ENCODE measurements at places on chromosomes 2 and 18. TPM values are rescaled to one million over a fixed set of nuclear protein-coding genes. Genes with fewer than 3 reads are reported as not detected.

The FSHR gene
- total RNA-seq: not detected

The PMAIP1 gene
- total RNA-seq: 3.0 TPM

The ARHGAP28 gene
- total RNA-seq: 18.9 TPM

The GPR45 gene
- not detected for total RNA-seq

The CPO gene
- 0.37 TPM for total RNA-seq

The ATG4B gene
- total RNA-seq: 60.5 TPM

The CRACDL gene
- 14.1 TPM for total RNA-seq

The LRRC30 gene
- total RNA-seq: not detected

The HJURP gene
- total RNA-seq: 1.8 TPM

The NT5C1B gene
- not detected for total RNA-seq

GRCh38 chr18:28793901-28794300 lies 617.0 kb upstream of the CDH2 start:
- H3K4me1 ChIP-seq: no peaks in the 10 kb centered on the region
- H3K27me3 ChIP-seq: no peaks in the 10 kb centered on the region
- no peak overlapping the region for H3K27ac ChIP-seq
- DNase-seq: no peak
- no peaks in the 10 kb centered on the region for H3K36me3 ChIP-seq

DNA sequence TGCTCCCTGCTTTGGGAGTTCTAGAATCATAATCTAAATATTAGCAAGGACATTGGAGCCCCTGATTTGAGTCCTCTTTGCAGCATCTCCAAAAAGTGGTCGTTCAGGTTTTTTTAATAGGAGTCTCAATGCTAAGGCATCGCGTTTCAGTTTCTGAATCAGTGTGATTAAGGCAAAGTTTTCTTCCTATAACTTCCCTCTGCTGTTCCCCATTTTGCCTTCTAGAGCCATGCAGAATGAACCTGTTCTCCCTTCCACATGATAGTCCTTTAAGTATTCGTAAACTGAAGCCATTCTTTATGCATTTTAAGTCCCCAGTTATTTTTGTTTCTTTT lies 159.5 kb downstream of the PTGR3 start:
- no peak overlapping the region for H3K27ac ChIP-seq
- H3K27me3 ChIP-seq: no peaks in the 10 kb centered on the region
- no peaks in the 10 kb centered on the region for H3K4me1 ChIP-seq
- H3K4me3 ChIP-seq: no peak overlapping the region

DNA sequence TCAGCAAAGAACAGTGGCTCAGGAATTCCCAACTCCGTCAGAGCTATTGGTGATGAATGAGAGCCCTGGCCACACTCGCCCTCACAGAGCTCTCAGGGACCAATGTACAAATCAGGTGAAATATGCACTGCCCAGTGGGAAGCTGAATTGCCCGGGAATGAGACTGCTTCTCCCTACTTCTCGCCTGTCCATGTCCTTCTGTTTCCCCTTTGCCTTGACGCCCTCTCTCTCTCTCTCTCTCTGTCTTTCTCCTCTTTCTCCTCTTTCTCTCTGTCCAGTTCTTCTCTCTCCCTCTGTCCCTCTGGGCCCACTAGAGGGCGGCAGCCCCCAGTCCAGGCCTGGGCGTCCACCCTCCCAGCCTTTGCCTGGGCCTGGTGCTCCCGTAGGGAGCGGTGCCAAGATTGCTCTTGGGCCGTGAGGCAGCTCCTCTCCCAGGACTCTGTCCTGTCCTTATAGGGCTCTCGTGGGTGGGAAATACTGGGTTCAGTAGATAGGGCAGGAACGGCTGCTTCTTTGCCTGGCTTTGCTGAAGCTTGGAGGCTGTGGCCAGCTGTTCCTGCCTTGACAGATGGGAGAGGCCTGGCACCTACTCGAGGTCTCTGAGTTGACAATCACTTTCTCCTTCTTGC lies 28.4 kb upstream of the PUM2 start:
- H3K4me3 ChIP-seq: no peak overlapping the region
- DNase-seq: peak; percentile 65
- no peaks in the 10 kb centered on the region for H3K27me3 ChIP-seq

- DNase-seq: no peak
- no peak overlapping the region for H3K27ac ChIP-seq
- no peaks in the 10 kb centered on the region for H3K27me3 ChIP-seq
- H3K36me3 ChIP-seq: no peaks in the 10 kb centered on the region
Observed at GRCh38 chr2:141029428-141030078, 1101.3 kb downstream of the LRP1B start.

- H3K4me3 ChIP-seq: no peak overlapping the region
- no peak overlapping the region for H3K27ac ChIP-seq
- no peak for DNase-seq
- H3K27me3 ChIP-seq: no peaks in the 10 kb centered on the region
Observed at GRCh38 chr18:58280191-58280590, 236.2 kb downstream of the NEDD4L start.

GRCh38 chr2:233270366-233270765 lies 18.9 kb downstream of the ATG16L1 start:
- no peaks in the 10 kb centered on the region for H3K27me3 ChIP-seq
- H3K36me3 ChIP-seq: peaks cover 3% of the 10 kb centered on the region
- H3K4me3 ChIP-seq: no peak overlapping the region
- peaks cover 4% of the 10 kb centered on the region for H3K4me1 ChIP-seq
- H3K27ac ChIP-seq: peak overlapping the region; percentile 11

GRCh38 chr2:187783446-187783845 lies 229.2 kb upstream of the TFPI start:
- DNase-seq: no peak
- no peak overlapping the region for H3K27ac ChIP-seq
- no peaks in the 10 kb centered on the region for H3K4me1 ChIP-seq

GRCh38 chr2:8455236-8456150 lies 226.4 kb upstream of the ID2 start:
- DNase-seq: no peak
- H3K4me3 ChIP-seq: no peak overlapping the region
- H3K27ac ChIP-seq: peak overlapping the region; percentile 16
- no peaks in the 10 kb centered on the region for H3K36me3 ChIP-seq
- peaks cover 26% of the 10 kb centered on the region for H3K27me3 ChIP-seq

- no peaks in the 10 kb centered on the region for H3K4me1 ChIP-seq
- H3K27me3 ChIP-seq: no peaks in the 10 kb centered on the region
Observed at GRCh38 chr2:157927155-157927554, 51.0 kb upstream of the ACVR1 start.

DNA sequence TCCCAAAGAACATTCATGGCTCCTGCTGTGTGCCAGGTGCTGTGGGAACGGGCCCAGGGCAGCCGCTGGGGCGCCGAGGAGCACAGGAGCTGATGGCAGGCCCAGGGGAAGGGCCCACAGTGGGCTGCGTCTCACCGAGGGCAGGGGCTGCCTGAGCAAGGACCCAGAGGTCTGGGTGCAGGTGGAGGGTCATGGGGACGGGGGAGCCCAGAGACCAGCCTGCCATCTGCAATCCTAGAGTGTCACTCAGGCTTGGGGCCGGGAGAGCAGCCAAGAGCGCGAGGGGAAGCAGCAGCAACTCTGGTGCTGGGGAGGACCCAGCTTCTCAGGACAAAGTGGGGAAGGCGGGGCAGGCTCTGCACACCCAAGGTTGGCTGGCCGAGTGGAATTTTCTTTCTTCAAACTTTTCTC lies 207.4 kb downstream of the HDAC4 start:
- no peaks in the 10 kb centered on the region for H3K27me3 ChIP-seq
- H3K27ac ChIP-seq: no peak overlapping the region
- DNase-seq: peak; percentile 20
- no peaks in the 10 kb centered on the region for H3K4me1 ChIP-seq
- no peak overlapping the region for H3K4me3 ChIP-seq
- peaks cover 54% of the 10 kb centered on the region for H3K36me3 ChIP-seq

DNA sequence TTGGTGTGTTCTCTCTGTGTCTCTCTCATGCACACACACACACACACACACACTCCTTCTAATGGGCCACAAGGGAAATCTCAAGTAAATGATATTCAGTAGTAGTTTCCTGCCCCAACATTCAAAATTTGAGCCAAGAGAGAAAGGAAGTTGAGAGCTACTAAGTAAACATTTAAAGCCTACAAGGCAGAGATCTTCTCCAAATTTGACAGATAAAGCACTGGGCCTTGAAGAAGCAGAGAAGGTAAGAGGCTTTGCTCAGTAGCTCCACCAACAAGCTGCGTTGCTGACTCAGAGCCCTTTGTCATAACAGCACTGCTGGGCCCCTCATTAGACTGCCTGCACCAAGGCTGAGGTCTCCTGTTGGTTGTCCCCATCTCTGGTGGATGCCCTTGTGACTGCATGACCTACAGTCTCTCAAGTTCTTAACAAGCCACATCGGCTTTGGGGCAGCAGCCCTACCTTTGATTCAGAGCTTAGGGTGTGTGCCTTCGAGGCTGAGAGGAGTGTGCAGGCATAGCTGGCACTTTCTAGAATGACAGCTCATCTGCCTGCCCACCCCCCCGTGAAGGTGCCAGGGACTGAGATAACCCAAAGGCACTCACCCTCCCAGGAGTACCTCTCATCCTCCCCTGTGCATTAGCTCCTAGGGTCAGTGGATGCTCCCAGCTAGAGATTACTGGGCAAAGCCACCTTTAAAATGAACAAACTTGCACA lies 32.3 kb upstream of the NEB start:
- H3K4me3 ChIP-seq: no peak overlapping the region
- no peaks in the 10 kb centered on the region for H3K27me3 ChIP-seq
- DNase-seq: no peak
- H3K36me3 ChIP-seq: no peaks in the 10 kb centered on the region
- no peaks in the 10 kb centered on the region for H3K4me1 ChIP-seq

DNA sequence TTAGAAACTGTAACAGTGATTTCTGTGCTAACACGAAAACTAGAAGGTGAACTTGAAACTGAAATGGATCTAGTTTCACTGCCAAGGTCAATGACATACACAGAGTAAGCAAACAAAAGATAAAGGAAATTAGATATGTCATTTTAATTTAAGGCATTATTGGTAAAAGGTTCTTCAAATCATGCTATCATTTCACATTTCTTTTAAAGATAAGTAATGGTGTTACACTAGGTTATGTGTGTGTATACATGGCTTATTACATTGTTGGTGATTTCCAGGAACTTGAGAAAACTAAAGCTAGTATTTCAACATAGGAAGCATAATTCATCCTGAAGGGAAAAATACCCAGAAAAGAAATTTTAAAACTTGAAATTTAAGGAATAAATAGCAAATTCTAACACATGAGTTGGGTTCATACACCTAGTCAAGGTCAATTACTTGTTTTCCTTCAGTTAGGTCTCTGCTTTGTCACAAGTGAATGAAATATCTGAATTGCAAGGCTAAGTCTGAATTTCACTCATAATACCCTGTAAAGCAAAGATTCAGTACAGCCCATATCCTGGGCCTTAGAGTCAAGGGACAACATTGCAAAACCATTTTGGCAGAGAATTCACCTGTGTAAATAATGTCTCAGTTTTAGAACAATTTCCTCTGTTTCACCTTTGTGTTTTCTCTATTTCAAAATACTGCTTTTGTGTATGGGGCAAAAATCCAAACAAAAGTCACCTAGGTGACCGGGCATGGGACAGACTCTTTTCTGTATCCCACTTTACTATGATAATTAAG lies 141.6 kb downstream of the SRBD1 start:
- H3K4me3 ChIP-seq: no peak overlapping the region
- no peak for DNase-seq
- no peaks in the 10 kb centered on the region for H3K4me1 ChIP-seq
- H3K27ac ChIP-seq: no peak overlapping the region
- H3K36me3 ChIP-seq: no peaks in the 10 kb centered on the region

DNA sequence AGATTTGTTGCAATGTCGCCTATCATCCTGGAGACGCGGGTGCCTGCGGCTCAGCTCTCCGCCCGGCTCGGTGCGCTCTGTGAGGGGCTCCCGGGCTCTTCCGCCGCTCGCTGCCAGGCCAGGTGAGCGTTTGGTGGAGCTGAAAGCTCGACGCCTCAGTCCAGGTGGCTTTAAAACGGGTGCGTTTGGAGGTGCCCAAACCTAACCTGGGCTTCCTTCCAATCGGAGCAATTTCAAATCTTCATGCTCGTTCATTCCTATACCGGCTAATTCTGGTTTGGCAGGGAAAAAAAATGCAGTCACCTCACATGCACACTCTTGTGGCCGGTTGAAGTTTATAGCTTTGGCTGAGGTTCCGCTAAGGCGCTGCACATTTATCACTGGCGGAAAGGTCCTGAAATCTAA lies at the start of gene SLC16A14:
Gene SLC16A14 (minus strand): TSS at position 274 of the 405 bp plus-strand sequence. CDS start 9,572 bp downstream, outside the sequence.
- no peak for DNase-seq
- peak within 1 kb of the TSS; percentile 55 for H3K4me3 ChIP-seq
- H3K4me1 ChIP-seq: no peaks in the 10 kb centered on the region
- no peaks in the 10 kb centered on the region for H3K36me3 ChIP-seq
- peak within 1 kb of the TSS; percentile 65 for H3K27ac ChIP-seq
- no peaks in the 10 kb centered on the region for H3K27me3 ChIP-seq

DNA sequence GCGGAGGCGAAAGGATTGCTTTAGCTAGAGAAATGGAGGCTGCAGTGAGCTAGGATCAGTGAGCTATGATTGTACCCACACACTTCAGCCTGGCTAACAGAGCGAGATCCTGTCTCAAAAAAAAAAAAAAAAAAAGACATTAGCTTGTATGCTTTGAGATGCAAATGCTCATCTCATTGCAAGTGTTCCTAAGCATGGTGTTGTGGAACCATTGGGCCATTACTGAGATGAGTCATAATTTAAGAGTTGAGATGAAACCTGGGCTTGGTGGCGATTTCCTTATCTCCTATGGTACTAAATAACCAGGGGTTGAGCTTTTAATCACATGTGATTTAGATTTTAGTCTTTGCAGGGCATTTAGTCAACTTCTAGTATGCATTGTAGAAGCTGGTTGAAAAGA lies 2.2 kb downstream of the PLEKHA3 start:
- peaks cover 12% of the 10 kb centered on the region for H3K4me1 ChIP-seq
- no peak overlapping the region for H3K27ac ChIP-seq
- no peaks in the 10 kb centered on the region for H3K36me3 ChIP-seq
- no peak for DNase-seq

GRCh38 chr2:156380117-156380645 lies 47.7 kb upstream of the NR4A2 start:
- no peak for DNase-seq
- no peaks in the 10 kb centered on the region for H3K36me3 ChIP-seq
- no peak overlapping the region for H3K4me3 ChIP-seq
- H3K27ac ChIP-seq: no peak overlapping the region

DNA sequence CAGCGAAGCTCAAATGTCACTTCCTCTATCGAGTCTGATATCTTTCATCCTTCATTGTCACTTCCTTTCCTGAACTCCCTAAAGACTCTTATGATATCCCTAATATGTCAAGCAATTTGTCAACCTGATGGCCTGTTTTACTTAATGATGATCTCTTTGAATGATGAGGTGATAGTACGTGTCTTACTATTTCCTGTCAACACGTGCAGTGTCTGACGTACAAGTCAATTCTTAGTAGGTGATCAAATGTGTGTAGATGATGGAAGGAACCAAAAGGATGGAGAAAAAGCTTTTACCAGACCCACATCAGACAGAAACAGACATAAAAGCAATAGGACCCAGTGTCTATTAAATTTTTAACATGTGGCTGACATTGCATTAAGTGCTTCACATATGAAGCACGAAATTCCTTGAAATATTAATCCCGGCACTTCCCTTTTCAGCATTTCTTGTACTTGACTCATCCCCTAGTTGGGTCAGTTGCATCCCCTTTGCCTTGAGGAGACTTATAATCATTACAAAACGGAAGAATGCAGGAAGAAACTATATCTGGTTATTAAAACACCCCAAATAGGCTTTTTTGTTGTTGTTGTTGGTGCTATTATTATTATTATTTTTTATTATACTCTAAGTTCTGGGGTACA lies 108.6 kb upstream of the NYAP2 start:
- no peaks in the 10 kb centered on the region for H3K36me3 ChIP-seq
- H3K27me3 ChIP-seq: no peaks in the 10 kb centered on the region
- no peaks in the 10 kb centered on the region for H3K4me1 ChIP-seq
- H3K27ac ChIP-seq: no peak overlapping the region
- no peak for DNase-seq

Measured in left lung (tissue), 14 donors.